ENCODE measurements at places on chromosomes 4 and X.

DNA sequence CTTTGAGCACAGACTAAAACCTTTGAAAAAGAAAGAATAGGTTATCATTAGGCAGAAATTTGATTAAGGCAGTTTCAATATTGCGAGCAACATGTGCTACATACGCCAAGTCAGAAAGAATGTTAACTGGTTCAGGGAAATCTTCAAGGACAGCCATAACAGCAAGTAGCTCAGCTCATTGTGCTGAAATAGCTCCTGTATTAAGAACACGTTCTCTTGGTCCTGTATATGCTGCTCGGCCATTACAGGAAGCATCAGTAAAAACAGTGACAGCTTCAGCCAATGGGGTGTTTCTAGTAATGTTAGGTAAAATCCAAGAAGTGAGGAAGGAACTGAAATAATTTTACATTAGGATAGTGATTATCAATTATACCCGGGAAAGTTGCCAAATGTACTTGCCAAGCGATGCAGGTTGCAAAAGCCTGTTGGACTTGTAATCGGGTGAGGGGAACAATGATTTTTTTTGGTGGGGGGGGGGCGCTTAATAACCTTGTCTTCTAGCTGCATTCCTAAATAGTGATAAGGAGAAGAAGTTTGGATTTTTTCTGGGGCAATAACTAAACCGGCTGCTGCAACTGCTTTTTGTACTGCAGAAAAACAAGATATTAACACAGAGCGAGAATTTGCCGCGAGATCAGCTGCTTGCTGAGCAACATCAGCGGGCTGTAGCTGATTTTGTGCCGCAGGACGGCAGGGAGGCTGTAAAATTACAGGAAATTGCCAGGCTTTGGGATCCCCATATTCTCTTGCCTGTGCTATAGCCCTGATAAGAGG lies 49.4 kb upstream of the RASSF6 start:
- DNase-seq, result no peak

DNA sequence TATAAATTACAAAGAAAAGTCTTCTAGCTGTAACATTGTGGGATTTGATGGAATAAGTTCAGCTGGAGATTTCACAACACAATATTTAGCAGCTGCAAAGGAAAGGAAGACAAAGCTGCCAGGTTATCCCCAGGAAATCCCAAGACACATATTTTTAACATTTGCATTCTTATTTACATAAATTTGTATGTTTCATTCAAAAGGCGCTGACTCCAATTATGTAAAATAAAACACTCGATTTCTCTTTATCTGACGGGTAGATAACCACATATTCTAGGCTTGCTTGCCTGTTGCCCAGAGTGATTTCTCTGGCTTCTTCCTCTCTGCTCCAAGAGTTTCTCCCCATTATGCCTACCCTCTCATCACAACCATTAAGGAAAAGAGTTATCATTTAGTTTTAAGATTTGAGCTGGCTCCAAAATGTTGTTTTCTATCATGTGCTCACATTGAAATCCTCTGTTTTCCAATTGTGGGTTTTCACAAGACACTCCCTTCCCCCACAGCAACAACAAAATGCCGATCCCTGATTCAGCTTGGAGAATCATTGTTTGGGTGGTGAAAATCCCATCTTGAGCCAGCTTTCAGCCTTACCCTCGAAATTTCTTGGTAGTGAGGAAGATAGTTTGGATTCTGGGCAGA lies 128.2 kb upstream of the RASGEF1B start:
- DNase-seq, result no peak

DNA sequence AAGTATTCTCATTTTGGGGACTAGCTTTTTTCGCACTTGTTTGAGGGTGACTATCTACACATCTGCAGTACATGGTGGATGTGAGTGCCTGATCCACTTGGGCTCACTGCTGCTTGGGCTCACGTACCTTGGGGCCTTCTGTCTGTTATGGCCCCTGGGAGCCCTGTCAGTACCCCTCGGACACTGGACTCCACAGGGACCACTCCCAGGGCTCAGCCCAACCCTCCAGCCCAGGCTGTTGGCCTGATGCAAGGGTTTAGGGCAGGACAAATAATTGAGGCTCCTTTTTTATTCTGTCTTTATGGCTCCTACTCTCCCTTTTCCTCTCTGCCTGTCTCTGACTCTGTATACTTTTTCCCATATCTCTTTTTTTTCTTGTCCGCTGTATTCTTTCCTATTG lies 32.7 kb upstream of the MSN start:
- no peak for DNase-seq

- no peak for DNase-seq
Observed at GRCh38 chrX:31981546-31982062, 909.8 kb upstream of the FTHL17 start.

GRCh38 chrX:43505769-43506168 lies 150.3 kb upstream of the MAOA start:
- DNase-seq, result no peak

DNA sequence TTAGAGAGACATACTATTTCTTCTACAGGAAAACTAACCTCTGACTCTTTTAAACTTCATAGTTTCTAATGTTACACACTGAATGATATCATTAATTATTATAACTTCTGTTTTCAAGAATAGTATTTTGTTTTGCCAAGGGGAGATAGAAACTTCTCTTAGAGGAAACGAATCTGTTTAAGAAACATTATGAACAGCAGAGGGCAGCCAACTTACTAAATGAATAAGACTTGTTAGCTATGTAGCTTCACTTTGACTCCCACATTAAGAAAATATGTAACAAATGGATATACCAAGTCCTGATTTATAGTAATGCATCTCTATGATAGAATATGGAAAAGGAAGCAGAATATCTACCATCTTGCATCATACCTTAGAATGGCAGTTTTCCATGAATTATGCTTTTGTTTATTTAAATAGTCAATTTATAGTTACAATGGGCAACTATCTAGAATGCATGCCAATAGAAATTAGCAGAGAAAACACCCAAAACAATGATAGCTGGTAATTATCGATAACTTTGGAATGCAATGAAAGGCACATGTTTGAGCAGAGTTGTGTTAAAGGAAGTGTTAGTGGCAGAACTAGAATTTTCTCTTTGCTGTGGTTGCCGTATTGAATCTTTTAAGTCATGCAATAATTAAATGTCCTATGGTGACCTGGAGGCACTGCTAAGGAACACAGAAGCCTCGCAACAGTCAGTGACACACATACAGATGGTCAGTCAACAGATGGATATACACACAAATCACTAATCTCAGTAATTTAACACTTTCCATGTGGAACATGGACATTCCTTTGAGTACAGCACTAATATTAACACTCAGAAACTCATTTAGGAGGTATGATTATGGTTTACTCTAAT lies 105.7 kb upstream of the PDLIM3 start:
- peak; percentile 2 for DNase-seq

- no peak for DNase-seq
Observed at GRCh38 chr4:78644744-78645330, 93.3 kb downstream of the ANXA3 start.

DNA sequence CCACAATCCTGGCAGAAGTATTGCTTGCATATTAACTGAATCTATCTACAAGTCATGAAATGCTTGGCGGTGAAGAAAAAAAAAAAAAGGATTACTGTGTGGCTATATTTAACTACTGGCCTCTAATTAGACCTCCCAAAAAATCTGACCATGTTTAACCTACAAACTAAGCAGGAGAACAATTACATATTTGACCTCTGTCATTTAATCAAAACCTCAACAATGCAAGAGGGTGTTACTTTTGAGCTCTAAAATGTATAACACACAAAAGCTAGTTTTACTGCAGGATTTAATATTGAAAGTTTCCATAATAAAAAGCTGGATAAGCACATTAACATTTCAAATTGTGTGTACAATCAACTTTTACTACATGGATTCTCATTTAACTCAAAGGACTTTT lies 1.5 kb downstream of the ITM2A start:
- no peak for DNase-seq

- DNase-seq, result no peak
Observed at GRCh38 chrX:23664496-23664895, 2.8 kb upstream of the PRDX4 start.

DNA sequence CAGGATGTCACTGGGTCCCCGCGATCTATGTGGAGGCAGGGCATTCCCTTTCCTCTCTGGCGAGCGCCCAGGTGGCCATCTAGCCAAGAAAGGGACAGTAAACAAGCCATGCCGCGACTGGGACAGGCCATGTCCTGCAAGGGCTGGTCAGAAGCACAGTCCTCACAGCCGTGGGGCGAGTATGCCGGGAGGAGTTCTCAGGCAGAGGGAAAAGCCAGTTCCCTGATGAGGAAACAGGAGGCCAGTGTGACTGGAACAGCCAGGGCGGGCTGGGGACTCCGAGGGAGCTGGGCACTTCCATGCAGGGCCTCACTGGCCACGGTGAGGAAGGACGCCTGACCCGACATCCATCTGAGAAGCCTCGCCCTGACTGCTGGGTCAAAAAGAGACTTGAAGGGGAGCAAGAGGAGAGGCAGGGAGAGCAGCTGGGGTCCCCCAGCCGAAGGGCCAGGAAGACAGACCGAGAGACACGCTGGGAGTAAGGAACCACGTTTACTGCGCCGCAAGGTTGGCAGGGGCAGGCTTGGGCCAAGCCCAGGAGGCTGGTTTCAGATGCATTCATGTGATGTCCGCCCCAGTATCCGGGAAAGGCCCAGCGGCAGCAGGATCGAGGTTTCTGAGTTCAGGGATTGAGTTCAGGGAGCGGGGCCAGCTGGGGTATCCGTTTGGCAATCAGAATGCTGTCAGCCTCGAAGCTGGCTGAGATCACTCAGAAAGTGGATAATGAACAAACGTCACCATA lies 15.0 kb downstream of the CFAP99 start:
- no peak for DNase-seq

DNA sequence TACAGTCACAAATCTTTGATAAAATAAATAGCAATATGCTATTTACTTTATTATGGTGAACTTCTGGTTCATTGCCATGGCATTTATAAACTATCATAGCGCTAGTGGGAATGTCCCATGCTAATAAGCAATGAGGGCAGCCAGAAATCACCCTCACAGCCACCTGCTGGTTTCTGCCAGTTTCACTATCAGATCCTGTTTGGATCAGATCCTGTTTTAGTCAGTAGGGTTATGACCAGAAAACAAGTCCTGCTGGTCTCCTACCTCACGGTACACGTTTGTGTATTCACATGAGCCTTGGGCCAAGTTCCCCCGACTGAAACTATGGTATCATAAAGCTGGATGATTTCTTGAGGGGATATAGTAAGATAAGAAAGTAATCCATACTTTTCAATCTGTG lies 17.7 kb downstream of the FOXR2 start:
- DNase-seq, result no peak

GRCh38 chr4:17068891-17069290 lies 170.4 kb upstream of the LDB2 start:
- DNase-seq, result no peak

- DNase-seq, result no peak
Observed at GRCh38 chr4:10671366-10671765, 13.2 kb downstream of the CLNK start.

GRCh38 chr4:47553329-47554125 lies 68.5 kb downstream of the ATP10D start:
- DNase-seq, result no peak

GRCh38 chr4:94475050-94475449 lies 23.3 kb downstream of the PDLIM5 start:
- no peak for DNase-seq

Data from NCI-H1436 treated with DMSO at 0.1 percent for 48 hours (cell line).